Fibroblast of lung (primary cell): ENCODE measurements at places on chromosomes 11 and 22.

DNA sequence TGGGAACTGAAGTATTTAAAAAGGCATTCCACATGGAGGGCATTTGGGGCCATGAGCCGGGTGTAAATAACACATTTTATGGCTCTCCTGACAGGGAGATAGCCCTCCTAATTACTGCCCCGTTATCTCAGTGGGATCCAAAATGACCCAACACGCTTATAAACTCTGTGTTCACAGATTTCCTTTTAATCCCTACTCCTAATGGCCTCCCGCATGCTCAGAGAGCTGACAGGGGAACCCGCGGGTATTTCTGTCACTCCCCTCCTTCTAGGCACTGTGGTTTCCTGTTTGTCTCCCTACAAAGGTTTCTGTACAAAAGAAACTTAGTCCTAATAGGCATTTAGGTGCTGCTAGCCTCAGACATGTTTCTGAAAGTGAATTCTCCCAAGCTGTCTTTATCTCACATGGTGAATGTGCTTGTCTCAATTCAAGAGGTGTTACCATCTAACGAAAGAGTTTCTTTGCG, 202.8 kb upstream of the SEZ6L start:
- no peak for DNase-seq

- DNase-seq: no peak
These were observed 1292.6 kb downstream of the LRRC4C start for GRCh38 chr11:40166892-40167291.

- DNase-seq: no peak
These were observed 51.8 kb downstream of the BTG4 start for GRCh38 chr11:111460340-111460739.

DNA sequence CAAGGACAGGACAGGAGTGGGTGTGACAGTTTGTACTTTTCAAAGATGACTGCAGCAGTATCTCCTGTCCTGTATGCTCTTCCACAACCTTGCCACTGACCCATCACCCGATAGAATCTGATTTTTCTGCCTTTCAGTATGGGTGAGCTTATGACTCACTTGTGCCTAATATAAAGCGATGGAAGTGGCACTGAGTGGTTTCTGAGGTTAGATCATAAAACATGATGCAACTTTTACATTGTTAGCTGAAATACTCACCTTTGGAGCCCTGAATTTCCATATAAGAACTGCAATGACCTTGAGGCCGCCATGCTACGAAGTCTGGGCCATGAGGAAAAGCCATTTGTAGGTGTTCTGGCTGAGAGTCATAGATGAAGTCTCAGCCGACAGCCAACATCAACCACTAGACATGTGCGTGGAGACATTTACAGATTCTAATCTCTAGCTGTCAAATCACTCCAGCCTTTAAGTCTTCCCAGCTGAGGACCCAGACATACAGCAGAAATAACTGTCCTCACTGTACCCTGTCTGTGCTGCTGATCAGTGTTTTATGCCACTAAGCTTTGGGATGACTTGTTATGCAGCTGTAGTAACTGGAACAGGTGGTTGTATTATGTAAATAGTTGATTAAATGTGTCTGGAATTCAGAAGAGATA, 105.9 kb upstream of the ARHGAP20 start:
- peak; percentile 66 for DNase-seq

GRCh38 chr11:14290422-14290821, 68.6 kb downstream of the RRAS2 start:
- DNase-seq: no peak

GRCh38 chr11:1217151-1217550, 5.7 kb upstream of the MUC5B start:
- DNase-seq: no peak

DNA sequence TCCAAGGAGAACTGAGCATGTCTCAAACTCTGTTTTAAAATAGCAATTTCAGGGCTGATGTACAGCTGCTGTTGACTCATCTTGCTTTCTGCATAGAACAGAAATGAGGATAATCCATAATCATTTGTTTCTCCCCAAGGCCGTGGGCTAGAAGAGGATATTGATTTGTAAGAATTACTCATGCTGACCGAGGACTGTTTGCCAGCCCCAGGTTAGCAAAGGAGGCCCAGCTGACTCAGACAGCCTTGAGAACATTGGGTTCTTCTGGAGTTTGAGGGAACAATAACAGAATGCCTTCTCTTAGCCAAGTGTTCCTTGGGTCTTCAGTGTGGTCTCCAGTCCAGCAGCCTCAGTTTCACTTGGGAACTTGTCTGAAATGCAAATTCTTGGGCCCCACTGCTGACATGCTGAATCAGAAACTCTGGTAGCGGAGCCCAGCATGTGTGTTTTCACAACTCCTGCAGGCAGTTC, 92.0 kb downstream of the ZC3H12C start:
- DNase-seq: peak; percentile 74

- DNase-seq: peak; percentile 66
These were observed at the start of gene MMP7 for GRCh38 chr11:102530558-102530957. MMP7 (minus strand) TSS chr11:102530747; CDS start chr11:102530700, 47 bp downstream.

GRCh38 chr22:24162436-24162835, 18.9 kb upstream of the SUSD2 start:
- DNase-seq: no peak
